ENCODE measurements at places on chromosomes 16 and 17.

GRCh38 chr17:56347639-56348038, 194.4 kb downstream of the ANKFN1 start:
- DNase-seq, result no peak

DNA sequence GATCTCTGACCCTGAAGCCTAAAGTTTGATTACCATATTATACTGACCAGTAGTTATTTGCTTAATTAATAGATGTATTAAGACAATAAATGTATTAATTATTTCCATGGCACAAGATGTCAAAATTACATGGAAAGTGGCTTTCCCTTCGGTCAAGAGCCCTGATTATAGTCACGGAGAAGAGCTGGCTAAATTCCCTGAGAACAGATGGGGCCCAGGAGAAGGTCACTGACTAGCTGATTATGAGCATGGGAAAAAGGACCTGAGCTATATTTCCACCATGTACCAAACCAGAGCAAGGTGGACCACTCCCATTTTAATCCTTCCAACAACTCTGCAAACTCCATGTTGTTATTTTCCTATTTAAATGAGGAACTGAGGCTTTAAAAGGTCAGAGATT, 12.9 kb upstream of the MYO18A start:
- DNase-seq, result no peak

GRCh38 chr17:82193520-82194220, 19.0 kb downstream of the CCDC57 start:
- no peak for DNase-seq

DNA sequence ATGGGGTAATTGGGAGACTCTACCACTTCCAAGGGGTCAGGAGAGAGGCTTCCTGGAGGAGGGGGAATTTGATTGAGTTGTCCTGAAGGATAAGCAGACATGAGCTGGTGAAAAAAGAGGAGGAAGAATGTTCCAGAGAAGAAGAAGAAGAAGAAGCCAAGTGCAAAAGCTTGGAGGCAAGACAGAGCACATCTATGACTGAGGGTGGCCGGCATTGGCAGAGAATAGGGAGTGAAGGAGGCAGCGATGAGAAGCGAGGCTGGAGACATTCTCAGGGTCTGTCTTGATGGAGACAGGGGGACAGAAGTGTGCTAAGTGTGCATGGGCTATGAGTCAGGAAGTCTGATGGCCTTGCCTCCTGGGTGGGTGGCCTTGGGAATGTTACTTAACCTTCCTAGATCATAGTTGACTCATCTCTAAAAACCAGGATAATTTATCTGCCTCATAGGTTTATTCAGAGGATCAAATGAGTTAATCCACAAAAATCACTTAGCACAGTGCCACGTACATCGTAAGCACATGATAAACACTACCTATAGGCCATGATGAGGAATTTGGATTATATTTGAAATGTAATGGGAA, 171.7 kb downstream of the ABCC12 start:
- no peak for DNase-seq

GRCh38 chr16:754656-755055, 5.9 kb upstream of the MSLN start:
- no peak for DNase-seq

DNA sequence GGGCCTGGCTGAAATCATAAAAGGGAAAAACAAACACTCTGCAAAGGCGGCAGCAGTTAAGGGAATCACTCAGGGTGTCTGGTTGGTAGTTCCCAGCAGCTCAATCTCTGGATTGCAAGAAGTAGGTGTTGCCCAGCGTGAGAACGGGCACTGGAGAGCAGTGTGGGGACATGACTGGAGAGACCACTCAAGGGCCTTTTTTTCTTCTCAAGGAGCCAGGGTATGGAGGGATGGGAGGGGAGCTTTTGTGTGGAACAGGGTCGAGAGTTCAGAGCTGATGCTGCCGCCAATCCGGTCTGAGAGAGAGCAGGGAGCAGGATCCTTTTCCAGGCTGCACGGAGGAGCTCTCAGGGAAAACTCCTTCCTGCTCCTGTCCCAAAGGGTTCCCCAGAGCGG, 15.2 kb downstream of the SCNN1B start:
- no peak for DNase-seq

GRCh38 chr17:37461668-37462067, 28.0 kb upstream of the DUSP14 start:
- DNase-seq, result no peak

- no peak for DNase-seq
Observed at GRCh38 chr17:45008216-45008615, 40.1 kb upstream of the C1QL1 start.

- DNase-seq, result no peak
Observed at GRCh38 chr16:10660950-10661635, 33.6 kb downstream of the TEKT5 start.

GRCh38 chr17:15078570-15078969, 186.6 kb downstream of the PMP22 start:
- DNase-seq, result no peak

- peak; percentile 44 for DNase-seq
Observed at GRCh38 chr17:30021708-30022317, 80.4 kb downstream of the EFCAB5 start.

- no peak for DNase-seq
Observed at GRCh38 chr17:77405867-77406732, 265.3 kb downstream of the SEC14L1 start.

DNA sequence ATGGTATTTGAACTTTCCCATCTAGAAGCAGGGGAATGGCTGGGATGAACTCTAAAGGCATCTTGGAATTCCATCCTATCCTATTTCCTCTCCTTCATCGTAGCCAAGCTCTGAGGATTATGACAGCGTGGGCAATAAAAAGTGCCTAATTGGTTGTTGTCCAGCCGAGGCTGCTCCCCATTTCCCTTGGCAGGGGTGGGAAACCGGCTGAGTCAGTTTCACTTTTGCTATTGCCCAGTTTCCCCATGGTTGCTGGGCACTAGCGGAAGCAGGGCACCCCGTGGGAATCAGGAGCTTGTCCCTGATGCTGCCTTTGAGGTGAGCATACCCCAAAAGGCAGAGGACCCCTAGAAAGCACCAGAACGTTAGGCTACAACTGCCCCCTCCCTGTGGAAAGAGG, 13.8 kb upstream of the SP2 start:
- no peak for DNase-seq

DNA sequence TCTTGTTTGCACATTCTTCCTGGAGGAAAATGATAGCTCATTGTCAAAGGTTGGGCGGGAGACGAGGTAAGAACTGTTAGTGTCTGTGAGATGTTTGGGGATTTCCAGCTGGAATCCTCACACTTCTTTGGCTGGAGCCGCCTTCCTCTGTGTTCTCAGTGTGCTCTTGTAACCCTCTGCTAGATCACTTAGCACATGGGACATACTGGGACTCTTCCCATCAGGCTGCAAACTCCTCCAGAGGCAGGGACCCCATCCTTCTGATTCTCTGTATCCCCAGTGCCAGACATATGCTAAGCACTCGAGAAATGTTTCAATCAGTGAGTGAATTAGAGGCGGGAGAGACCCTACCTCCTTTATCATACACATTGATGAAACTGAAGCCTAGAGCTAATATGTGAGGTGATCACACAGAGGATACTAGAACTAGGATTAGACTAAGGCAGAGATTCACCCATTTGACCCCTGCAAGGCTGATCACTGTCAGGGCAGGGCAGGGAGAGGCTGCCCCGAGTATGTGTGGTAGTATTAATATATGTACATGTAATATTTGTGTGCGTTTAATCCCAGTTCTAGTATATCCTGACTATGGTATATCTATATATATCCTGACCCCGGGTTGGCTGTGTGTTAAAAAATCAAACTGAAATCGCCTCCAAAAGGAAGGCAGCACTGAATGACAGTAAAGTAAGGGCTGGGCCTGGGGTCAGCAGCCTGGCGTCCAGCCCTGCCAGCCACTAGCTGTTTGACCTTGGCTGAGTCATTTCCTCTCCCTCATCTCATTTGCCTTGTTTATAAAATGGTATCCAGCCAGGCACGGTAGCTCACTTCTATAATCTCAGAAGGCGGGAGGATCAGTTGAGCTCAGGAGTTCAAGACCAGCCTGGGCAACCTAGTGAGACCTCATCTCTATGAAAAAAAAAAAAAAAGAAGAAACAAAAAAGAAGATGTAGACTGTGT, 75.5 kb upstream of the TBX2 start:
- DNase-seq, result no peak

All from T-helper 1 cell (primary cell).